Thoracic aorta (tissue), 2 donors: ENCODE measurements at places on chromosomes 6 and 20. TPM values are rescaled to one million over a fixed set of nuclear protein-coding genes. Genes with fewer than 3 reads are reported as not detected.

The HTR1E gene
- not detected for total RNA-seq

The OR2H1 gene
- total RNA-seq, result not detected

The DDAH2 gene
- total RNA-seq, result 136 TPM

The NMBR gene
- 0.49 TPM for total RNA-seq

DNA sequence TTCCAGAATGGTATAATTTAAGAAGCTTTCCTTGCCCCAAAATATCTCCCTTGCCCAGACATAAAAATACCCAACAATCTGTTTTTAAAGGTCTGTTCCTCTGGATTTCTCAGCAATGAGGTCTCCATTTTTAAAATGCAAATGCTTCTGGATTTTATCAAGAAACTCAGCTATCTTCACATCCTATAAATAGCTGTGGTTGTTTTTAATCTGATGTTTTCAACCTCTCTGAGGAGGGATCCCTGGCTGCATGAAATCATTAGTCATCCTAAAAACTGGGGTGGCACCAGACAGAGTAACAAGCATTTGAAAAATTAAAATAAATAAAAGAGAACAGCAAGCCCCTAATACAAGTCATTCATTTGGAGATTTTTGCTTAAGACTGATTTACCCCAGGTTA, 168.5 kb upstream of the ID4 start:
- no peak for DNase-seq

- DNase-seq, result no peak
These were observed 246.0 kb upstream of the ECI2 start for GRCh38 chr6:4381381-4381780.
